ENCODE measurements at places on chromosomes 6 and 20.
A peak's percentile ranks its signal among the peaks of the same experiment; 100 is the strongest.

DNA sequence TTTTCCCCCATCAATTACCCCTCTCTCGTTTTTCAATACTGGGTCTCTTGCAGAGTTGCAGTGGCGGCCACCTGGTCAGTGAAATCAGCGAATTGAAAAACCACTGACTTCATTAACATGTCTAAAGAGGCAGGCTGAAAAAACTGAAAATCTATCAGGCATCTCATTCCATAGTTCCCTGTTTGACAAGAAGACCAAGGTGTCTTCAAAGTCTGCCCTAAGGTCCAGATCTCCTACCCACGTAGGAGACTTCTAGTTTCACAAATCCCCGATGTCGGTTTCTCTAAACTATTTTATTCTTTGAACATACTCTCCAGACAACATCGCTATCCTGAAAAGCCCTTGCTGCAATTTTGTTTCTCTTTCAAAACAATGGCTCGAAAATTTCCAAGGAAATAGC is 796 bp upstream of the TUBB start:
- DNase-seq: no peak

- no peak for DNase-seq
Measured at GRCh38 chr6:163170294-163170883, 244.1 kb upstream of the QKI start.

DNA sequence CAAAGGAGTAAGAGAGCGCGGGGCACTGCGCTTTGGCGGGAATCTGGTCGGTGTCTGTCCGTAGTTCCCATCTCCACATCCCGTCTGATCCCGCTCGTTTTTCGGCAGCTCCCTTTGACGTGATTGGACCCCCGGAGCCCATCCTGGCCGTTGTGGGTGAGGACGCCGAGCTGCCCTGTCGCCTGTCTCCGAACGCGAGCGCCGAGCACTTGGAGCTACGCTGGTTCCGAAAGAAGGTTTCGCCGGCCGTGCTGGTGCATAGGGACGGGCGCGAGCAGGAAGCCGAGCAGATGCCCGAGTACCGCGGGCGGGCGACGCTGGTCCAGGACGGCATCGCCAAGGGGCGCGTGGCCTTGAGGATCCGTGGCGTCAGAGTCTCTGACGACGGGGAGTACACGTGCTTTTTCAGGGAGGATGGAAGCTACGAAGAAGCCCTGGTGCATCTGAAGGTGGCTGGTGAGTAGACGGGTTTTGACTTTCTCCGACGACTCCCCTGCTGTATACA is 1.4 kb downstream of the BTN1A1 start:
- no peak for DNase-seq

DNA sequence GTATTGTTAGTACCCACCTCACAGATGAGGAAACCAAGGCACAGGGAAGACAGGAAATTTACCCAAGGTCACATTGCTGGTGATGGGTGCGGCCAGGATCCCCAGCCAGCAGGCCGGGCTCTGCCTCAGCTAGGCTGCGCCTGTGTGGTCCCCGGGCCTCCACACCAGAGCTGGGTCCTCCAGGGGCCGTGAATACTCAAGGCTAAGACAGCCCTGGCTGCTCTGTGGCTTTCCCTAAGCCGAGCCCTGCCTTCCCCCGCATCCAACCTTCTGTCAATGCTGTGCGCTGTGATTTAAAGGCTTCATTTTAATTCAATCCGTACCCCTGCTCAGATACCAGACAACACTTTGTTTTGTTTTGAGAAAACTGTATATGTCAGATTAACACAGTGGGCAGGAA is 246.7 kb downstream of the TTLL2 start:
- no peak for DNase-seq

- no peak for DNase-seq
Measured at GRCh38 chr6:112253498-112253840, 898 bp downstream of the LAMA4 start.

DNA sequence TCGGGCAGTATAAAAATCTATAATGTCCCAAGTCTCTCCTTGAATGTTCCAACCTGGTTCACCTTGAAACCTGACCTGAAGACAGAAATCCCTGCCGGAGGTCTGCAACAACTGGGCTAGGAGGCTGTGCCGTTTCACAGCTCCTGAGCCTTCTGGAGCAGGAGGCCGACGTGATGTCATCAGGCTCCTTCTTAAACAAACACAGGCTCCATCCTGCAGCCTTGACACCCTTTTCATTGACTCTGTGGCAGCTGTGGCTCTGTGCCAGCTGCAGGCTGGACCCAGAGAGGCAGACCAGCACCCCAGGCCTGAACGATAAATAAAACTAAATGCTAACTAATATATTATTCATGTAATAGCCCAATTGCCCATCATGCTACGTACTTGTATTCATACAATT is 483.9 kb downstream of the CD83 start:
- no peak for DNase-seq

DNA sequence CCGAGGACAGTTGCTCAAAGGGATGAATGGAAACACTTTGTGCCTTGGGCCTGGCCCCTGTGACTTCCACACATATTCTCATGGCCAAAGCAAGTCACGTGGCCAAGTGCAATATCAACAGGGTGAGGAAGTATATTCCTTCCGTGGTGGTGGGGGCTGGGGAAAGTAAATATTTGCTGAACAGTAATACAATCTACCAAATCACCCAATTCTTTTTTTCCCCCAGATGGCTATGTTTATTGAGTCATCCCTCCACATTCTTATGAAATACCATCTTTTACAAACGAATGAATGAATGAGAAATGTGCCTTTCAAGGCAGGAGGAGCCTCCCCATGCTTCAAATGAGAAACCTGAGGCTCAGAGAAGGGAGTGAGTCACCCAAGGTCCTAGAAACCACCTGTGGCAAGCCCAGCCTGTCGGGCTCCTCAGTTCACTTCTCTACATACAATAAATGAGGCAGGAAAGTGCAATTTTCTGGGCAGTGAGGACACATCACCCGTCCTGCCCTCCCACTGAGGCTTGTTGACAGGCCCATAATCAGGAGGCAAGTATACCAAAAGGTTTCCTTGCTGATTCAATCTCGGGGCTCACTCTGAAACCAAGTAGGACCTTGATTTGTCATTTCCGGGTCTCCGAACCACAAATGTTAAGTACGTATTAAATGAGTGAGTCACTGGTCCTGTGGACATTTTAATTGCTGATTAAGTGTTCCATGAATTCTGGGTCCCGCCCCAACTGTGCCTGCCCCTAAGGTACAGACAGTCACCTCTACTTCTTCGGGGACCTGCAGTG is 25.3 kb upstream of the TOP1 start:
- peak; percentile 50 for DNase-seq

- DNase-seq: no peak
Measured at GRCh38 chr6:54874349-54875048, 27.9 kb downstream of the FAM83B start.

DNA sequence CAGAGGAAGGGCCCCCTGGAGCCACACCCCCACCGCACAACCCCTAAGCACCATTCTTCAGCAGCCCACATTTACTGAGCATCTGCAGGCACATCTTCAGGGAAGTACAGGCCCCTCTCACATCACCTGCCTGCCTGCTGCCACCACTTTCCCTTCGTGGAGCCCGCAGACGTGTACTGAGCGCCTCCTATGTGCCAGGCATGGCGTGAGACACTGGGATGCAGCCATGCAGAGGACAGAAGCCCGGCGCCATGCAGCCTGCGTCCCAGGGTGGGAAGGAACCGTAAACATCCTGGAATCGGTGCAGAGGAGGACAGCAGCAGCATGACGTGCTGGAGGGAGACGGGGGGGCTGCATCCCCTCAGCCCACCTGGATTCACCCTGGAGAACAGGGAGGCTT is 78.1 kb downstream of the GRM4 start:
- no peak for DNase-seq

DNA sequence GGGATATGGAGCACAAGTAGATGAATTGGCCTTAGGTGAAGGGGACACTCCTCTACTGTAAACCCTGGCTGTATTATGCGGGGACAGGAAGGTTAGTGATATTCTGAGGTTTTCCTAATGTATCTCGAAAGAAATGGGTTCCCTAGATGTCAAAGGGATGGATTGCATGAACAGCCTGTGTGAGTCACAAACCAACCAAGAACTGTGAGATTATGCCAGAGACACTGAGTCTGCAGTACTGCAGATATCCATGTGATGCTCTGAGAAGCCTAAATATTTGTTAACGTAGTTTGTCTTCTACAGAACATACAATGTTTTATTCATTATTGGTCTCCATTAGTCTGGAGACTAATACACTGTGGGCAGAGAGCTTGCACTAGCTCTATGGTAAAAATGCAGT is 182.2 kb downstream of the AKAP7 start:
- no peak for DNase-seq

DNA sequence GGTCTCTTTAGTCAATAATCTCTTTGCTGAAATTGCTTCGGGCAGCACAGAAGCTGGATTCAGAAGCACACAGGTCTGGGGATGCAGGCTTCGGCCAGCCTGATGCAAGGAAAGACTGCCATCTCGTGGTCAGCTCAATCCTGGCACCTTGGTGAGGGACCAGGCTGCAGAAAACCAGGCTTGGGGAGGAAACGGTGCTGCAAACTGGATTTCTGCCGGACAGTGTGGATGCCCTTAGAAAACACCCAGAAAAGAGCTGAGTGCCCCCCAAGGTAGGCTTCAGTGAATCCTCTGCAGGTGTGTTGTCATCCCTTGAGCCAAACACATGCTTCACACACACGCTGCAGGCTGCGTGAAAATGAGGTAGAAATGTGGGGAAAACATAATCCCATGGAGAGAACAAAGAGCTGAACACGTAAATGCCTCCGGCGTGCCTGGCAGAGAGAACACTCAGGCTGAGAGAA is 89.8 kb upstream of the PAX1 start:
- no peak for DNase-seq

DNA sequence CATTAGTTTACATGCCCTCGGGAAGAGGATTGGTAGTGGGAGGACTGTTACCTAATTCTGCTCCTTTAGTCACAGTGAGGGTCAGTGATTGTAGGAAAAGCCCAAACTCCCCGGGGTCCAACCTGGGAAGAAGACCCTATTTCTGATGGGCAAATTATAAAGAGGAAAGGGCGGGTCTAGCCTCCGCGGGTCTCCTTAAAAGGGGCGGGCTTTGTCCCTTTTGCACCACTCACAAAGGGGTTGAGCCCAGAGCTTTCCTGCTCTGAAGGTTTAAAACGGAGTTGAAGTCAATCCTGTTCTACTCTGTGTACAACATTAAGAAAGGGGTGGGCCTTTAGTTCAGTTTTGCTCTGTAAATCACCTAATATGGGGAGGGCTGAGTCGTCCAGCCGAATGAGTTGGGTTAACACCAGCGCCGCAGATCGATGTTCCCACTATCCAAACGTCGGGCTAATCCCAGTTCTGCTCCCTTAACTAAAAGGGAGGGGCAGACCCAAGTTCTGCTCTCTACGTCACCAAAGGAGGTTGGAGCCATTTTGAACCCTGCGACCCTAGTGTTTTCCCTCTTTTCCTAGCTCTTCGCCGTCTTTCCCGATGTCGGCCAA is 920 bp upstream of the RNF5 start:
- no peak for DNase-seq

DNA sequence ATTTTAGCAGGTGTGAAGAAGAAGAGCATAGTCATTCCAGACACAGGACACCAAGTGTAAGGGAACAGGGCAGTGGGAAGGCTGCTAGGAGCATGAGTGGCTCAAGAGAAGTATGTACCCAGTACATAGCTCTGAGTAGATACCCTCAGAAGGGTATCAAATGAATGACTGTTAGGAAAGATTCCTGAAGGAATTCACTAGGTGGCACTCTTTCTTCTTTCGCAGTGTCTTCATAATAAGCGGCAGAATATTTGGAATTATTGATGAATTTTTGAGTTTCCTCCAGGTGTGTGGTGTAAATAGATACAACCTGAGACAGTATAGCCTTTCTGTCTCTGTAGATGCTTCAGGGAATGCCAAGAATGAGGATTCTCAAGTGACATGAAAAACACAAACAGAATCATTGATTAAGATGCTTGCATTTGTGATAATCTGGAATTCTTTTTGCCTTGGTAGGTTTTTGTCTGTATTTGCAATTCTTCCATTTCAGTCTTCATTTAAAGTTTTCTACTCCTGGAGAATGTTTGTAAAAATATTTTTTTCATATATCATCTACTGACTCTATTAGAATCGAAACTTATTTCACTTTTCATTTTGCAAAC is 264.3 kb upstream of the RIMS1 start:
- no peak for DNase-seq

- DNase-seq: no peak
Measured at GRCh38 chr6:3913958-3914337, 64.8 kb downstream of the FAM50B start.

DNA sequence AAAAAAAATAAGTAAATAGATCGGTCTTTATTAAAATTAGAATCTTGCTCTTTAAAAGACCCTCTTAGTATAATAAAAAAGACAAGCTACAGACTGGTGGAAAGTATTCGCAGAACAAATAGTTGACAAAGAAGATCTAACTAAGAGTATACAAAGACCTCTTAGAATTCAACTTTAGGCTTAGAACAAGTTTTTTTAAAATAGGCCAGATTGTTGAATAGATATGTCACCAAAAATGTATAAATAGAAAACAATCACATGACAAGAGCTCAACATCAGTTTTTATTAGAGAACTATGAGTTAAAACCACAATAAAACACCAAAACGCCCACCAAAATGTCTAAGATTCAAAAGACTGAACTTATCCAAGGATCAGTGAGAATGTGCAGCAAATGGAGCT is 632.7 kb upstream of the PTCHD4 start:
- no peak for DNase-seq

DNA sequence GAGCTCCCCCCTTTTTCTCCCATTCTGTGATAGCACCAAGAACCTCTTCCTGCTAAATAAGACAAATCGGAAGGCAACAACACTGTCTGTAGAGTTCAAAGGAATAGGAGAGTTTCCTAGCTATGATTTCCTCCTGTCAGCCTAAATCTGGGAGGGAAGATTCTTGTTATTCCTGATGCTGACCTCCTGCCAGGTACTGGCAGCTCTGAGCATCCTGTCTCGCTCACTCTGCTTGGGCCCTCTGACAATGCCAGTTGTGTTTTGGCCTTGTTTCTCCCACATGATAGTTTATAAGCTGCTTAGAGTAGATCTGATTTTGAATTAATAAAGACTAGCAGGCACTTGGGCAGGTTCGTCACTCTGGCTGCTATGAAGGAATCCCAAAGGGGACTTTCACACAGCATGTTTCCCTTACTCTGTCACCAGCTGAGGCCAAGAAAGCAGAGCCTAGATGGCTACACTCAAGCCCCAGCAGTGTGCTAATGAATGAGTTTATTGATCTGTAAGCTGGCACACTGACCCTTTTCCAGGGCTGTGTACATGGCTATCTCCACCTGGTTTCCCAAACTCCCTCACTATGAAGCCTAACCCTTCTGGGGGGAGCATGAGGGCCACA is 52.3 kb downstream of the UQCC1 start:
- no peak for DNase-seq

DNA sequence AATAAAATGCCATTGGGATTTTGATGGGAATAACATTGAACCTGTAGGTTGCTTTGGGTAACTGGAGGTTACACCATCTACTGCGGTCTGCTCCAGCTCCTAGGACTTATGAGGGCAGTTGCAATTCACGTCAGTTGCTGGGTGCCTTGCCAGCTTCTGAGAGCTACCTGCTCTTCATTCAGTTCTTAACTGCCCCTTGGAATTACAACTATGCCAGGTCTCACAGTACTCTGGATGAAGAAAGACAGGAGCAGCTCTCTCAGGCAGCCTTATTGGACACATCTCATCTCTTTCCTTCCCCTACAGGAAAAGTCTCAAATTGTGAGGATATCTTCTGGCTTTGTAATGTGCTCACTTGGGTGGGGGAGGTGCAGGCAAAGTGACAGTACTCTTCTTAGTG is 1643.3 kb downstream of the GRIK2 start:
- DNase-seq: no peak
